ENCODE measurements at places on chromosomes 1 and 21.

- no peak for DNase-seq
These were observed 3.4 kb upstream of the RGS16 start for GRCh38 chr1:182607566-182607965.

- no peak for DNase-seq
These were observed 62.4 kb downstream of the KIRREL1 start for GRCh38 chr1:158055854-158056253.

GRCh38 chr1:1809489-1809888, 31.2 kb upstream of the NADK start:
- no peak for DNase-seq

- no peak for DNase-seq
These were observed 125.2 kb downstream of the MAST2 start for GRCh38 chr1:45928486-45929205.

DNA sequence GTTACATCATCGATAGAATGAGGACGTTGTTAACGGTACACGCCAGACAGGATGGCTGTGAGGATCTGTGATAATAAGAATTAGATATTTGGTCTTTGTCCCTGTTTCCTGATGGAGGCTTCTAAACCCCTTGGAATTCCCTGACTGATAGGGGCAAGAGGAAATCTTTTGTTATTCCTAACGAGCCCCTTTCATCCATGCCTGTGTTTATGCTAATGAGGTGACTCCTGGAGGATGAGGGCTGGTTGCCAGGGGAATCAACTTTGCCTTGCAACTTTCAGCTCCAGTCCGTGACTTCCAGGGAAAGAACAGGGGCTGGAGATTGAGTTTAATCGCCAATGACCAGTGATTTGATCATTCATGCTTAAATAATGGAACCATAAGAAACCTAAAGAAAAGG, 39.3 kb upstream of the NLRP3 start:
- DNase-seq = no peak

- DNase-seq = no peak
These were observed 182.3 kb downstream of the SDCCAG8 start for GRCh38 chr1:243438146-243438545.

DNA sequence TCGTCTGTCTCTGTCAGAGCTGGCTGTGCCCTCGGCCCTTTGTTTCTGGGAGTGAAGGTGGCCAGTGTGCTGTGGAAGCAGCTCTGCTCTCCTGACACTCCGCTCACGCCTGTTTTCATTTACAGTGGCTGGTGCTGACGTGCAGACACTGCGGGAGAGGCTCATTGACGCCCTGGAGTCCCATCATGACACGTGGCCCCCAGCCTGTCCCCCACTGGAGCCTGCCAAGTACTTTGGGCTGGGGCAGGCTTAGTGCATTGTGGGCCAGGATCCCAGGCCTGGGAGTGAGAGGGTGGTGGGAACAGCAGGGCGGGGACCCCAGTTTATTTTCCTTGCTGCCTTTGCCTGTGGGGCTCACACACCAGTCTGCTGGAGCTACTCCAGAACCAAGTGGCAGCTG, 21.1 kb downstream of the QSOX1 start:
- no peak for DNase-seq
